Spinal cord (tissue), 10 donors: ENCODE measurements at places on chromosomes 12 and 14. TPM values are rescaled to one million over a fixed set of nuclear protein-coding genes. Genes with fewer than 3 reads are reported as not detected.
A peak's percentile ranks its signal among the peaks of the same experiment; 100 is the strongest.

GRCh38 chr12:52020539-52021336 lies 14.0 kb downstream of the TAMALIN start:
- no peak for DNase-seq

GRCh38 chr12:49801141-49802063 lies 26.8 kb downstream of the NCKAP5L start:
- DNase-seq: no peak

DNA sequence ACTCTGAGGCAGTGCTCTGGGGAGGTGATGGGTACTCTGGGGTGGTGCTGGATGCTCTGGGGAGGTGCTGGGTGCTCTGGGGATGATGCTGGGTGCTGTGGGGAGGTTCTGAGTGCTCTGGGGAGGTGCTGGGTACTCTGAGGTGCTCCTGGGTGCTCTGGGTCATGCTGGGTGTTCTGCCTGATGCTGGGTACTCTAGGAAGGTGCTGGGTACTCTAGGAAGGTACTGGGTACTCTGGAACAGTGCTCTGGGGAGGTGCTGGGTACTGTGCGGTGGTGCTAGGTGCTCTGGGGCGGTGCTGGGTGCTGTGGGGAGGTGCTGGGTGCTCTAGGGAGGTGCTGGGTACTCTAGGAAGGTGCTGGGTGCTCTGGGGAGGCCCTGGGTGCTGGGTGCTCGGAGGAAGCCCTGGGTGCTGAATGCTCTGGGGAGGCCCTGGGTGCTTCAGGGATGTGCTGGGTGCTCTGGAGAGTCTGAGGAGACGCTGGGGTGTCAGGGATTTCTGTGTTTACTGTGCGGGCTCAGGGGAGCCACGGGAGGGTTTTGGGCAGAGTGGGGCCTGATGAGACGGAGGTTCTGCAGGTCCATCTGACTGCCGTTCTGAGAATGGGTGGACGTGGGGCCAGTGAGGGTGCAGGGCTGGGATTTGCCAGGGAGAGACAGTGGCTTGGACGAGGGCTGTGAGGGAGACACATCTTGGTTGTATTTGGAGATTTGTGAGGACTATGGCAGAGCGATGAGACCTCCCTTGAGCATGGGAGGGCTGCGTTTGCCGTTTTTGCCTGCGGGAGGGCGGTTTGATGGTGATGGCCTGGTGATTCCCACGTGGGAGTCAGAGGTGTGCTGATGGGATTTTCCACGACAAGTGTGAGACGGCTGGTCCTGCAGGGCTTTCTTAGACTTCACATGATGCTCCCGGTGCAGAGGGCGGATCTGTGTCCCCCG lies 30.0 kb downstream of the MMP17 start:
- no peak for DNase-seq

DNA sequence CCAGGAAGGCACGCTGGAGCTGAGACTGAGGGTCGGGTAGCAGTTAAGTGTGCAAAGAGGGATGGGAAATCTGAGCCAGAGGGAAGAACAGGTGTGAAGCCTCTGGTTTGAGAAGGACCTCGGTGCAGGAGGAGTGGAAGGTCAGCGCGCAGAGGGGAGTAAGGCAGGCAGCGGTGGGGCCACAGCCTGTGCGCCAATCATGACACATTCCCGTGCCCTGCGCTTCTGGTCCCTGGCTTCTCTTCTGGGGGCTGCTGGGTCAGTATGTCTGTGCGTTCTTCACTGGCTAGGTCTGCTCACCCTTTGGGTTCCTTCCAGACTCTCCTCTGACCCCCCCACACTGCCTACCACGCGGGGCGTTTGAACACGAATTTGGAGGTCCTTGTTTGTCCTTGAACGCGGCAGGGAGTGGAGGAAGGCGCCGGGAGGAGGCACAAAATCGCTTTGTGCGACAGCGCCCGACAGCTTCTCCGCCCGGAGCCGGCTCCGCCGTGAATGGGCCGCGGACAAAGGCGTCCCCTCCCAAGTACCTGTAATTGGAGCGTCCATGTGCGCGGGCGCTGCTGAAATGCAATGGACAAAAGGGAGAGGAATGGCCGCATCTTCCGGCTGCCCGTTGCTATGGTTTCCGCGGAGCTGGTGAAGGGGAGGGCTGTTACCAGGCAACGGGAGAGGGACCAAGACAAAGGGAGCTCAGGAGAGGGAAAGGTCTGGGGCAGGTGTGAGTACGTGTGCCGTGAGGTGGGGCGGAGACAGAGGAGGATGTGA lies 207.2 kb upstream of the SRRM4 start:
- peak; percentile 78 for DNase-seq

GRCh38 chr12:112013601-112014402 lies 576 bp downstream of the ERP29 start:
- DNase-seq: peak; percentile 20

- DNase-seq: no peak
Measured at GRCh38 chr14:103172921-103173320, 49.7 kb downstream of the TNFAIP2 start.

DNA sequence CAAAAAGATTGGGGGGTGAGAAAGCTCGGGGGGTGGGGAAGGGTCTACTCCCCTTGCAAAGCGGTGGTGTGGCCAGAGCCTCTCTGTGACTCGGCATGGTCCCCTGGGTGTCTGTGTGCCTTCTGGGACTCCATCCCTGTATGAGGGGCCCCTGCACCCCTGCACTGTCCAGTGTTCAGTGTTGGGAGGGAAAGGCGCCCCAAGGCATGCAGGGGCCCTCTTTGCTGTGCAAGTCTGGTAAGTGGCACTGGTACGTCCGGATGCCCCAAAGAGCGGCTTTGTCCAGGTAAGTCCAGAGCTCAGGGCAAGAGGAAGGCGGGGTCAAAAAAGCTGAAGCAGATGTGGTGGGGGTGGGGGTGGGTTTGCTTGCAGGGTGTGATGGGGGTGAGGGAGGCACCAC lies 23.7 kb downstream of the RTL1 start:
- DNase-seq: no peak

- DNase-seq: no peak
Measured at GRCh38 chr14:35688126-35688826, 120.8 kb downstream of the RALGAPA1 start.

GRCh38 chr14:99581374-99581773 lies 22.6 kb downstream of the CCDC85C start:
- no peak for DNase-seq

- DNase-seq: no peak
Measured at GRCh38 chr12:51098611-51099010, 15.2 kb upstream of the CSRNP2 start.

DNA sequence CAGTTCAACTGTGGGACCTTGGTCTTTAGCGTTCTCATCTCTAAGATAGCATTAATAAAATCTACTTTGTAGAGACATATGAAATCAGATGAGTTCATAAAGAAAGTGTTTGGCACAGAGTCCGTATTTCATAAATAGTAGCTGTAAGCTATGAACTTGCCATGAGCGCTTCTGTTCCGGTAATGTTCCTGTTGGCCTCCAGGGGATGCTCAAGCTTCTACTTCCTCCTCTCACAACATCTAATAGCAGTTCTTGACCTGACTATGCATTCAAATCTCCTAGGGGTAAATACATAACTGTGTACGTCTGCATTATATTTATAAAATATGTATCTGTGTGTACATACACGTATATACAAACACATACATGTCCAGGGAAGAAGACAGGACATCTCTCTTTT lies 288.2 kb upstream of the TMPO start:
- no peak for DNase-seq

- no peak for DNase-seq
Measured at GRCh38 chr12:112676507-112676906, 115.0 kb upstream of the RPH3A start.

GRCh38 chr12:108838194-108839017 lies 19.0 kb downstream of the SSH1 start:
- no peak for DNase-seq

DNA sequence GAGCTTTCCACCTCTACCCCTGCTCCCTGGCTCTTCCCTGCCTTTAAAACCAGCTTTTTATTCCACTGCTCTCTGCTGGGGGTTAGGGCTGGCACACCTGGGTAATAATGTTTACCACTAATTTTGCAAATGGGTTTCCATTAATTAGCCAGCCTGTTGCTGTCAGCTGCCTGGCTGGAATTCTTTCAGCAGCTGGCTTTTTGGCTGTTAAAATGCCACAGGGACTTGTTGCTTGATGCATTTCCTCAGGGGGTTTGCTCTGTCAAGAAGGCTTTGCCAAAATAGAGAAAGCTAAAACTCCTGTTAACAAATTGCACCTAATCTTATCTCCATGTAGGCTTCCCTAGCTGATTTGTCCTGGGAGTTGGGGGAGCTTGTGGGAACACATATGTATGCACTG lies 51.8 kb upstream of the PSMC1 start:
- peak; percentile 4 for DNase-seq

- DNase-seq: no peak
Measured at GRCh38 chr12:1559676-1560091, 34.7 kb downstream of the FBXL14 start.

- no peak for DNase-seq
Measured at GRCh38 chr14:94405486-94405885, 17.1 kb upstream of the SERPINA1 start.

The MYH6 gene
- 0.16 TPM for polyA plus RNA-seq

The PIWIL1 gene
- 0.66 TPM for polyA plus RNA-seq

The MYF5 gene
- polyA plus RNA-seq: not detected

The NELL2 gene
- 103 TPM for polyA plus RNA-seq

The DPF3 gene
- polyA plus RNA-seq: 13.9 TPM

The ASCL1 gene
- polyA plus RNA-seq: 37.3 TPM

The NXPH4 gene
- 28.0 TPM for polyA plus RNA-seq

The RD3L gene
- polyA plus RNA-seq: not detected

The TMCC3 gene
- 31.3 TPM for polyA plus RNA-seq

The CINP gene
- 46.2 TPM for polyA plus RNA-seq
